Effector memory CD4-positive, alpha-beta T cell (primary cell): ENCODE measurements at places on chromosomes 12 and 14.

DNA sequence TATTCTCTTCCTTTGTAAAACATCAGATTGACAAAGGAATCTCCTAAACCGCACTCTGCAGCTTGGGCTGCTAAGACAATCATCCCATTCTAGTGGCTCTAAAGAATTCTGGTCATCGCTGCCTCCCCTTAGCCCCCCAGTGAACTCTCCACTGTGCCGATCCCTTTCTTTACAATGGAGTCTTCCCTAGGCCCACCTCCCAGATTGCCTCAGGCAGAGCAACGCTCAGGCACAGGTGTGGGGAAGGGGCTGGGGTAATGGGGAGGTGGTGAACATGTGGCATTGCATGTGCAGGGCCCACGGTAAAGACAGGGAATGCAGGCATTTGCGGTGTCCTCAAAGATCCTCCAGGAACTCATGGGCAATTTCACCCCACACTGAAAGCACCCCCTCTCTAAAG is 86.3 kb downstream of the PLEKHG3 start:
- no peaks in the 10 kb centered on the region for H3K36me3 ChIP-seq
- no peak overlapping the region for H3K4me3 ChIP-seq
- H3K27ac ChIP-seq = no peak overlapping the region
- no peaks in the 10 kb centered on the region for H3K4me1 ChIP-seq
- DNase-seq = no peak

- no peaks in the 10 kb centered on the region for H3K4me1 ChIP-seq
- H3K36me3 ChIP-seq = no peaks in the 10 kb centered on the region
- H3K27me3 ChIP-seq = no peaks in the 10 kb centered on the region
- H3K4me3 ChIP-seq = no peak overlapping the region
Measured at GRCh38 chr12:120984351-120984898, 6.1 kb downstream of the HNF1A start.

GRCh38 chr12:1933342-1934051 is 15.0 kb upstream of the CACNA2D4 start:
- H3K27ac ChIP-seq = no peak overlapping the region
- H3K4me3 ChIP-seq = no peak overlapping the region

- H3K27me3 ChIP-seq = no peaks in the 10 kb centered on the region
- no peaks in the 10 kb centered on the region for H3K4me1 ChIP-seq
- no peak for DNase-seq
- peaks cover 20% of the 10 kb centered on the region for H3K36me3 ChIP-seq
- H3K4me3 ChIP-seq = no peak overlapping the region
Measured at GRCh38 chr12:11861155-11861863, 209.4 kb upstream of the BCL2L14 start.

- H3K4me1 ChIP-seq = peaks cover 57% of the 10 kb centered on the region
- no peaks in the 10 kb centered on the region for H3K36me3 ChIP-seq
- H3K4me3 ChIP-seq = no peak overlapping the region
- DNase-seq = no peak
- peak overlapping the region; percentile 33 for H3K27ac ChIP-seq
Measured at GRCh38 chr14:104687601-104688504, 1.6 kb upstream of the INF2 start.

GRCh38 chr12:119169150-119169549 is 9.6 kb upstream of the HSPB8 start:
- H3K27ac ChIP-seq = no peak overlapping the region
- DNase-seq = no peak
- H3K36me3 ChIP-seq = no peaks in the 10 kb centered on the region
- no peaks in the 10 kb centered on the region for H3K27me3 ChIP-seq
- no peaks in the 10 kb centered on the region for H3K4me1 ChIP-seq
- no peak overlapping the region for H3K4me3 ChIP-seq

- DNase-seq = no peak
- H3K4me1 ChIP-seq = peaks cover 15% of the 10 kb centered on the region
- no peaks in the 10 kb centered on the region for H3K36me3 ChIP-seq
Measured at GRCh38 chr12:52871291-52872039, 22.7 kb upstream of the KRT78 start.

GRCh38 chr12:101855364-101855884 is 22.0 kb upstream of the DRAM1 start:
- DNase-seq = no peak
- no peak overlapping the region for H3K27ac ChIP-seq
- H3K36me3 ChIP-seq = no peaks in the 10 kb centered on the region
- no peaks in the 10 kb centered on the region for H3K4me1 ChIP-seq

GRCh38 chr12:54378796-54379397 is 5.6 kb downstream of the ZNF385A start:
- H3K27ac ChIP-seq = no peak overlapping the region
- H3K36me3 ChIP-seq = no peaks in the 10 kb centered on the region
- no peaks in the 10 kb centered on the region for H3K27me3 ChIP-seq
- DNase-seq = no peak
- H3K4me3 ChIP-seq = peak overlapping the region; percentile 44
- H3K4me1 ChIP-seq = peaks cover 5% of the 10 kb centered on the region
